ENCODE measurements at places on chromosomes 12 and 14.

- DNase-seq, result no peak
Observed at GRCh38 chr12:47954058-47954457, 9.3 kb upstream of the TMEM106C start.

DNA sequence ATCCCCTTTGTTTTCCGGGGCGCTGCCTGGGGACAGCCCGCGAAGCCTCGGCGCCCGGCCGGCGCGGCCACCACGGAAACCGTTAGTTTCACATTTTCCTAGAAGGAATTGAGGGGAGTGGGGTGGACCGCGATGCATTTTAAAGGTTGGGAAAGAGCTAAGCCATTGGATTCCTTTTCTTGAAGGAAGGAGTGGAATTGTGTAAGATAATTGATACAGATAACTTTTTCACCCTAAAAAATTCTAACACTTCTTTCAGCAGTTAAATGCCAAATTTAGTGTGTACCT, 137.1 kb downstream of the MON2 start:
- DNase-seq, result no peak

DNA sequence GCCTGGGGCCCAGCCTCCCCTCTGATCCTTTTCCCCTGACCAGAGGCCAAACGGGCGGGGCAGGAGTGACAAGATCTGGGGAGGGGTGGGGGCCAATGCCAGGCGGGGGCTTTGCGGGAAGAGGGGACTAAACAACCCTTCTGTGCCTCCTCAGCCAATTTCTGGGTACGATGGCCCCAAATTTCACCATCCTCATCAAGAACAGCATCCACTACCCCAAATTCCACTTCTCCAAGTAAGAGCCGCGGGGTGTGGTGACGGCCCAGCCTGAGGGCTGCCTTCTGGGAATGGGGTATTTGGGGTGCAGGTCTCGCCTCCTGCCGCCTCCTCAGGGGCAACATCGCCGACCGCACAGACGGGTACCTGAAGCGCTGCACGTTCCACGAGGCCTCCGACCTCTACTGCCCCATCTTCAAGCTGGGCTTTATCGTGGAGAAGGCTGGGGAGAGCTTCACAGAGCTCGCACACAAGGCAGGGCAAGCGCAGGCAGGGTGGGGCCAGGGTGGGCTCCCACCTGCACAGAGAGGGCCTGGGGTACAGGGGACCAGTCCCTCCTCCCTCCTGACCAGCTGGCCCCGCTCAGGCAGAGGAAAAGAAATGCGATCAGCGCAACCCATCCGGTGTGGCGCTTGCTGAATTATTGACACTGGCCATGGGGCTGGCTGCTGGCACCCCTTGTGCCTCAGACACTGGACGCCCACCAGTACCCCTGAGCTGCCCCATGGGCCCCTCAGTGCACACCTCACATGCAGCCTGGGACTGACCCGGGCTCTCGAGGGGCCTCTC, 1.7 kb downstream of the P2RX2 start:
- no peak for DNase-seq

- DNase-seq, result no peak
Observed at GRCh38 chr14:65940056-65940735, 527.7 kb downstream of the FUT8 start.

GRCh38 chr14:81449114-81449513, 49.0 kb upstream of the STON2 start:
- DNase-seq, result no peak

DNA sequence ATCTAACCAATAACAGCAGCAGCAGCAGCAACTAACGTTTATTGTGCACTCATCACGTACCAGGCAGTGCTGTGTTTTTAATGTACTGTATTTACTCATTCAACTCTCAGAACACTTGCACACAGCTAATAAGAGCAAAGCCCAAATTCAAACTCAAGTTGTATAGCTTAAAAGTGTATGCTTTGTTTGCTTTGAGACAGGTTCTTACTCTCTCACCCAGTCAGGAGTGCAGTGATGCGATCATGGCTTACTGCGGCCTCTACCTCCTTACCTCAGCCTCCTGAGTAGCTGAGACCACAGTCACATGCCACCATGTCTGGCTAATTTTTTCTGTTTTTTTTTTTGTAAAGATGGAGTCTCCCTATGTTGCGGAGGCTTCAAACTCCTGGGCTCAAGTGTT, 105.4 kb downstream of the PAPLN start:
- no peak for DNase-seq

DNA sequence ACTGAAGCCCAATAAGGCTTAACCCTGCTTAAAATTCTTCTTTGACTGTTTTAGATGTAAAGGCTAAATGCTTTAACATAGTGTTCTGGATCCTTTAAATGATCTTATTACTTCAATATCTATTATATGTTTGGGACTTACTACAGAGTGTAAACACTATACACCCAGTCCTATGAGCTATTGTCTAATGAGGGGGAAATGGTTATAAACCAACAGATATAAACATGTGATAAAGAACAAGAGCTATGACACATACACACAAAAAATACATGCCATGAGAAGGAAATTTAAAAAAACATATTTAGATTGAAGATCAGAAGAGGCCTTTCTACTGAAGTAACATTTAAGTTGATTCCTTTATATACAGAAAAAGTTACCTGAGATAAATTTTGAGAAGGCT, 505.1 kb downstream of the FOXG1 start:
- DNase-seq, result no peak

DNA sequence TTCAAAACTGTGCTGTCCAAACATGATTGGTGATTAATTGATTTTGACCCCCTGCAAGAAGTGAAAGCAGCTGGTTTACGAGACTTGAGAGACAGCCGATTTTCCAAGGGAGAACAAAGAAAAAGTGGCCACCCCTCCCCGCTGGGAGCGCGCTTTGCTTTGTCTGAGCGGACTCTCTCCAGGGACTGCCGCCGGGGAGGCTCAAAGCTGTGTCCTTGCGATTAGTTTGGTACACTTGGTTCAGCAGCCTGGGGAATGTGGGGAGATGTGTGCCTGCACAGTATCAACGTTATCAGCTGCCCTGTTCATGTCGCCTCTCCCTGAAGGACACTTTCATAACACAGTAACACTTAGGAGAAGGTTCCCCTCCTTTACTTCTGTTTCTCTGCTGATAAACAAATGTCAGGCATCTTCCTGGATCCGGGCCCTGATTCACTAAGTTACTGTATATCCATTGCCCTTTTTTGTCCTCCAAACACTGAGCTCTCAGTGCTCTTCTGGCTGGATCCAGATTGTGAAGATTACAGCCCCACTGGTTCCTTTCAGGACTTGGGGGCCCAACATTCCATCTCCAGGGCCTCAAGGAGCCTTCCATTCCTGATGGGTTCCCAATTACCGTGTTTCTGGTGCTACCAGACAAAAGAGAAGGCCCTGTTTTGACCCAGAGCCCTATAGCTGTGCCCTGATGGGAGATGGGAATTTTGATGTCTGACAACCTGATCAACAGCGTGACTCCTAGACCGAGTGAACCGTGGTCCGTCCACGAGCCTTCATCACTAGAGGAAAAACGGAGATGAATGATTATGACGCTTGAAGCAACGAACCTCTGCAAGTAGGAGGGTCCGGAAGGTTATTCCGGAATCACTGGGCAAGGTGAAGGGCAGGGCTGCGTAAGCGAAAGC, 31.7 kb upstream of the TUBA1C start:
- DNase-seq, result peak; percentile 84

DNA sequence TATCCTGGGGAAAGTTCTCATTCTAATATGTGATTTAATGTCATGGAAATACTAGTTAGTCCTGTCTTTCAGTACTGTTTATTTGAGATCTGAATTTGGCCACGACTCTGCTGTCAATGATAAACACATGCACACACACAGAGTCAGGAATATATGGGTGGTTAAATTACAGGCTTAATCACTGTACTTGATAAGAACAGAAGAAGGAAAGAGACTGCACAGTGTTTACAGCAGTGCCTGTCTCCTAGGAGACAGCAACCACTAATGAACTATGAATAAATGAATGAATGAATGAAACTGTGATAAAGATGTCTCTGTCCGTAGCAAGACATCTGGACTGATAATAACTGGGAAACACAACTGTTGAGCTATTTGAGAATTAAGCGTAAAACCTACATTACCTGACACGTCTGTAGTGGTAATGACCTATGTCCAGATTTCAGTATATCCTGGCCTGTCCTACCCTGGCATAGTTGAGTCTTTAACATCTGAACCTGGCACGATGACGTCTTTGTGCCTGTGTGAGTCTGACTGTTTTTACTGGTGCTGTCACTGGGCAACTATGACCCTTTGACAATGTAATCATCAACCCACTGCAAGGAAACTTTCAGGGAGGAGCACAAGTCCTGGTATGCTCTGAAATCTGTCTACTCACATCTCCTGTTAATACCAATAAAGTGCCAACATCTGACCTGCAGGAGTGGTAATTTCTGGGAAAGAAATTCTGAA, 524.6 kb downstream of the TMEM132D start:
- no peak for DNase-seq

GRCh38 chr12:105069936-105070702, 14.1 kb downstream of the ALDH1L2 start:
- no peak for DNase-seq

GRCh38 chr14:88546621-88547385, 8.0 kb downstream of the PTPN21 start:
- DNase-seq, result no peak

DNA sequence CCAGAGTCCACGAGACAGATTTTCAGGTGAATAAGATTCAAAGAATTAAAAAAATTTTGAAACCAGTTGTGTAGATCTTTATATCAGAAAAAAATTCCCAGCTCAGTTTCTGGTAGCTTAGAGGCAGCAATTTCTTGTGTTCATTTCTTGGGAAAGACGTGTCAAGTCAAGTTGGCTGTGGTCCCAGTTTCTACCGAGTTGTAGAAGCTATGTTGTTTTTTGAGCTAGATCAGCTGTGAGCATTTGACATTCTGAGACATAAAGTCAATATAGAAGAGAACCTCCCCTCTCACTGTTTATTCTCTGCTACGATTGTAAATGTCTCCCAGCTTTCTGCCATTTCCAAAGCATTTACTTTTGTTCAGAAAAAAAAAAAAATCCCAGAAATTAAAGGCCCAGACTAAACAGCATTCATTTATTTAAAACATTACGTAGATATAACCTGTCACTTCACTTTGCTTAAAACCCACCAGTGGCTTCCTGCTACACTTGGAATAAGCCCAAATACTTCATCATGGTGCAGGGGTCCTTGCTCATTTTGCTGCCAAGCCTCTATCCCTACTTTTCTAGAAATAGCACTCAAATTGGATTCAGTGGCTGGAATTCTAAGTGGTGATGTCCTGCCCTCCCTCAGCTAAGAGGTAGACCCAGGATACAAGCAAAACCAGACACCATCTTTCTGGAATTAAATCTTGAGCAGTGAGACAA, 20.6 kb upstream of the PYGL start:
- DNase-seq, result peak; percentile 29

DNA sequence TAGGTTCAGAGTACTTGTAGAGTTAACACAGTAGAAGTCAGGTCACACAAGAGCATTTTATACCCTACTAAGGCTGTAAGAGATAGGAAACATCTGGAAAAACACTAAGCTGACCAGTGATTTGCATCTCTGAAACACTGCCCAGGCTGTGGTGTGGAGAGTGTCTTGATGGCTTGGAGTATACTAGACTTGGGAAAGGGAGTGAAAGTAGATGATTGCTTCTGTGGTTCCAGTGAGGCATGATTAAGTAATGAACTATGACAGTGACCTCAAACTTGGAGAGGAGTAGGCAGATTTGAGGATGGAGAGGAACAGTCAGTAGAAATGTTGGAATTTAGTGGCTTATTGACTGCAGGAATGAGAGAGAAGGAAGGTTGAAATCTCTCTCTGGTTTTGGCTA, 201.2 kb downstream of the FLRT2 start:
- no peak for DNase-seq

DNA sequence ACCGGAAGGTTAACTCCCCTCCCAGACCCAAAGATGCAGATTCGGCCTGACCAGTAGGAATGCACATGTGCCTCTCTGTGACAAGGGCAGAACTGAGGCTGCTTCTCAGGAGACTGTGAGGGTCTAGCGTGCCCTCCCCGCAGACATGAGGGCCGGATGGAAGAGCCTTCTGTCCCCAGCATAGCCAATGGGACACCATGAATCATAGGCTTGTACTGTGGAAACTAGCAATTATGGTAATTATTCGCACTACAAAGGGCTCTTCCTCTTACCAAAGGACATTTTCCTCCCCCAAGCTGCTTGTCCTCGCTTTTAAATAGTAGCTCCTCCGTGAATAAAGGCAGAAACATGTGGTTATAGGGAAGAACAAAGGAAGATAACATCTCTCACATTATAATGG, 6.2 kb downstream of the COA8 start:
- DNase-seq, result no peak

- no peak for DNase-seq
Observed at GRCh38 chr12:116693286-116694227, 44.3 kb downstream of the SPRING1 start.

DNA sequence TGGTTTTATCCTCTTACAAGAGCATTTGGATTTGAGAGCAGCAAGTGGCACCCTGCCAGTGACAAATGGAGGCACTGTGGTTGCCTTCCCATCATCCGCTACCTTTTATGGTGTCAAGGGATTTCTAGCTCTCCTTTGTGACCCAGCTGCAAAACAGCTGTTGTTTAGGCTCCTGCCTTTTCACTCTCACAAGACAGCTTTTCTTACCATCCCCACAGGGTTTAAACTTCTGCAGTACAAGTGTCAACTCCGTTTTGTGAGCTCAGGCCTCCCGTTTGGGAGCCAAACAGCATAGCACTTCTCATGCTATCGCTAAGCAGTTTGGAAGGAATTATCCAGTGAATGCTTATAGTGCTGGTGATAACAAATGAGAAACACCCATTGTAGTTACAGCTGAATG, 331.4 kb downstream of the TMTC2 start:
- no peak for DNase-seq

GRCh38 chr14:104439625-104440024, 139.9 kb upstream of the C14orf180 start:
- DNase-seq, result no peak

- DNase-seq, result no peak
Observed at GRCh38 chr12:1720494-1720893, 29.6 kb downstream of the ADIPOR2 start.

DNA sequence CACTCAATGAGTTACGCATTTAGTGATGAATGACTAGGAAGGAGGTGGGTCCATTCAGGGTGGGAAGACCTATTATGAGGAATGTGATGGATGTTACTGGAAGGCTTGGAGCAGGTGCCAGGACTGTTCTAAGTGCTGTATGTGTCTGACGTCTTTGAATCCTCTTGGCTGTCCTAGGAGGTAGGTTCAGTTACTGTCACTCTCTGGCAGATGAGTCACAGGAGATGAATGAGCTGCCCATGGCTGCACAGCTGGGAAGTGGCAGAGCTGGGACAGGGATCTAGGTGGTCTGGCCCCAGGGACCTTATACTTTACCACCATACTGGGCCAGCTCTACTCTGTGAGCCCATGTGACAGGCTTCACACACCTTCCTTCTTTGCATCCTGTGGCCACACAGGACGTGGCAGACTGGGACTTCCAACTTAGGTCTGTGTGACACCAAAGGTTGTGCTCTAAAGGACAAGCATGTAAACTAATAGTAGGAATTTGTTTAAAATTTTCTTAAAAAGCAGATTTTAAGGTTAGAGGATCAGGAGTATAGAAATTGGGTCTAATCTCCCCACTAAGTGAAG, 24.0 kb downstream of the TCTN1 start:
- no peak for DNase-seq

- DNase-seq, result peak; percentile 17
Observed at GRCh38 chr12:100234591-100235304, 32.1 kb downstream of the DEPDC4 start.

GRCh38 chr12:3563966-3564365, 73.0 kb downstream of the PRMT8 start:
- DNase-seq, result no peak

All from putamen (tissue), 1 donor.